H4 (cell line): ENCODE measurements at places on chromosomes 6 and 20. TPM values are rescaled to one million over a fixed set of nuclear protein-coding genes. Genes with fewer than 3 reads are reported as not detected.

Gene NDUFAF4
- 43.1 and 69.3 TPM in 2 replicates for total RNA-seq

Gene ZBP1
- not detected in 2 replicates for total RNA-seq

Gene SLC24A3
- total RNA-seq, result 0.04 TPM in 1 of 2 replicates, not detected in the other

Gene CALHM6
- total RNA-seq, result 0.91 TPM in 1 of 2 replicates, not detected in the other

Gene GINM1
- total RNA-seq, result 19.9 and 27.6 TPM in 2 replicates

Gene HLA-DPB1
- total RNA-seq, result 25.4 and 47.3 TPM in 2 replicates

Gene RAB44
- total RNA-seq, result not detected in 2 replicates

Gene CSTF1
- total RNA-seq, result 60.8 and 69.9 TPM in 2 replicates
